ENCODE measurements at places on chromosomes 2 and 18.

- DNase-seq, result no peak
Measured at GRCh38 chr2:230872151-230872967, 7.6 kb downstream of the ITM2C start.

DNA sequence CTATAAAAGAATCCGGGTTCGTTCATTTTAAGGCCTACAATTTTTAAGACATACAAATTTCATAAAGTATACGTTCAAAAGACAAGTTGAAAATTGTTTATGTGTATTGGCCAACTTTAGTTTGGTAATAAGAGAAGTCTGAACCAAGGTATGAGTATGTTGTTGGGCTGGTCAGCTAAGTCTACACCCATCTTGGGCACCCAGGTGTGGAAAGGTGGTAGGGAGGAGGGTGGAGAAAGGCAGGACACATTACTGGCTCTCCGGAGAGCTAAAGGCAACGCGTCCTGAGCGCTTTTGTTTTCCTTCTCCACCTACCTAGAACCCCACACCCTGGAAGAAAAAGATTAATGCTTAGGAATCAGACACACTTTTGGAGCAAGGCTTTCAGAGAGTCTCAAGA, 899 bp upstream of the PELI1 start:
- no peak for DNase-seq

- peak; percentile 30 for DNase-seq
Measured at GRCh38 chr2:218216336-218216673, 684 bp upstream of the ARPC2 start.

- DNase-seq, result no peak
Measured at GRCh38 chr2:95700519-95700918, 108.7 kb downstream of the TRIM43 start.

- peak; percentile 49 for DNase-seq
Measured at GRCh38 chr18:2898186-2898640, 51.4 kb downstream of the EMILIN2 start.

Data from RPMI7951 (cell line).